NCI-H2107 (cell line): ENCODE measurements at places on chromosomes 1 and 21.

DNA sequence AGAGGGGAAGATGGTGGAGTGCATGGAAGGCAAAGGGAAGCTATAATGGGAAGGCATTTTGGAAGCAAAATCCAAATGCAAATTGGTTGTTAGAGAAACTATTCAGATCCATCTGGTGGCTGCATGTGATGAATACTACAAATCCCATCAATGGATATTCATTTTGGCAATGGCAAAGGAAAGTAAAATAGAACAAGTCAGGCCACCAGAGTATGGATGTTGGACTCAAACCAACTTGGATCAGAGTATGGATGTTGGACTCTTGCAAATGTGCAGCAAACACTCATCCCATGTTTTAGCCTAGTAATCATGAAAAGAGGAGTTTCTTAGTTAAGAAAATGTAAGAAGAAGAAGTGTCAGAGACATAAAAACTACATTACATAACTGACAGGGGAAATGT lies 289.6 kb upstream of the DAB1 start:
- DNase-seq: no peak

GRCh38 chr21:23936224-23936623 lies 1671.1 kb downstream of the MRPL39 start:
- no peak for DNase-seq

DNA sequence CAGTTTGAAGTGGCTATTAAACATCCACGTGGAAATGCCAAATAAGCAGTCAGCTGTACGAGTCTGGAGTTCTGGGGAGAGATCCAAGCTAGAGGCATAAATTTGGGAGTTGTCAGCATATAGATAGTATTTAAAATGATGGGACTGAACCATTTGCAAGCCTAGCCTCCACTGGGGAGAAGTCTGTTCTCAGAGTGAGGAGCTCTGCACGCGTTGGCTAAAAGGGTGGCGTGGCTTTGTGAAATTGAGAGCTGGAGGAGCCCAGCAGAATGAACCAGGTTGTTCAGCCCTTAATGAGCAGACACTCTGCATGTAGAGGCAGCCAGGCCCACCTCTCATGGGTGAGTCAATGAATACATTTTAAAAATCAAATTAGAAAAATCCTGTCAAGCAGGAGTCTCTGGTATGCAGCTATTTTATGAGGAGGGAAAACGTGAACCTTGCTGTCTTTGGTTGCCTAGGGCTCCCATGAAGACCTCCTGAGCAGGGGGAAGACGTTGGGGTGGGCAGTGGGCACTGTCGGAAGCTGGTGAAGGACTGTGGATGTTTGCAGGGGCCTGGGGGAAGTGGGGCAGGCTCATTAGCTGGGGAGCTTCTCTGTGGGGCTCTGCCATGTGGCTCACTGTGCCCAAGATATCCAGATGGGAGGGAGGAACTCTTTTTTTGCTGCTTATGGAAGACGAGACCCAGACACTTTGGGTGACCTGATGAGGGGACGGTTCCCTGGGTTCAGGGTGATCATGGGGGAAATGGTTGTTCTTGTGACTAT lies 18.8 kb downstream of the TMCC2 start:
- no peak for DNase-seq

DNA sequence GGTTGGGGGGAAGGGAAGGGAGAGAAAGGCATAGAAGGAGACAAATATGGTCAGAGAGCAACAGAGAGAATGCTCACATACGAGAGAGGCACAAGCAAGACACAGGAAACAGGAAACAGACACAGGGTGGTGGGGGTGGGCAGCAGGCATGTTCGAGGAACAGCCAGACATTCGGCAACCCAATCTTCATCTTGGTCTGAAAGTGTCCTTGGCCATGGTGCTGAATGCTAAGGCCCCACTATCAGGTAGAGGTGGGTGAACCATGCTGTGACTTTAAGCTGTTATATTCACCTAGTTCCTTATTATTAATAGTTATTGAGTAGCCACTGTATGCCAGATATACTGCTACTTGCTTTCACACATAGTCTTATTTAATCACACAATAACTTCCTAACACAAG lies 109.2 kb downstream of the DDX20 start:
- no peak for DNase-seq

DNA sequence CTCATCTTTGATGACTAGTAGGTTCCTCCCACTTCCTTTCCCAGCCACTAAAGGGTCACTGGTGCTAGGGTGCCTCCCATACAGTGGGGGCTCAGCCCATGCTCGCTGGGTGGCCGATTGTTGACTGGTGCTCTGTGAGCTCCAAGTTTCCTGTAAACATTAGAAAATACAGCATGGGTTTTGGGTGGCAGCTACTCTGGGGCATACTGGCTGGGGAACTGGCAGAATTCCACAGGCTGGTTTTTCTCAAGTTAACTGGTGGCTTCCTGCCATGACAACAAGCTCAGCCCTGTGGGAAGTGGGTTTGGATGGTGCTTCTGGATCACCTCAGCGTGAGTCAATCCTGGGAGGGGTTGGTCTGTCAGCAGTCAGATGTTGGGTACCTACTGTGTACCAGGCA lies 28.7 kb upstream of the CRNN start:
- DNase-seq: no peak
